HepG2 (cell line): ENCODE measurements at places on chromosomes 11 and 22.

DNA sequence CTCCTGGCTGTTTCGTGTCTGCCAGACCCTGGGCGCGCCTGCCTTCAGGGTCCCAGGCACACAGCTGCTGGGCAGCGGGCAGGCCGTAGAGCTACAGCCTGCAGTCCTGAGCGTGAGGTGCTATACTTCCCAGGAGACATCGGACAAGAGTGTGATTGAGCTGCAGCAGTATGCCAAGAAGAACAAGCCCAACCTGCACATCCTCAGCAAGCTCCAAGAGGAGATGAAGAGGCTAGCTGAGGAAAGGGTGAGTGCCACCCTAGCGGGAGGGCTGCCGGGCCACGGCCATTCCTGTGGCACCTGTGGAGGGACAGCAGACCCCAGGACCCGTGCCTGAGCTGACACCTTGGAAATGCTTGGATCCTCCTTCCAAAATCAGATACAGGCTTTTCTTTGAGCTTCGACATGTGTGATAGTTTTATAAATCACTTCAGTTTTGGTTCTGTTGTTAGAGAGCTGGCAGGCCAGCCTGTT, 7.1 kb upstream of the RANBP1 start:
- DNase-seq, result no peak

- DNase-seq, result peak; percentile 25
Observed at GRCh38 chr11:6505577-6506240, 8.6 kb downstream of the DNHD1 start.

DNA sequence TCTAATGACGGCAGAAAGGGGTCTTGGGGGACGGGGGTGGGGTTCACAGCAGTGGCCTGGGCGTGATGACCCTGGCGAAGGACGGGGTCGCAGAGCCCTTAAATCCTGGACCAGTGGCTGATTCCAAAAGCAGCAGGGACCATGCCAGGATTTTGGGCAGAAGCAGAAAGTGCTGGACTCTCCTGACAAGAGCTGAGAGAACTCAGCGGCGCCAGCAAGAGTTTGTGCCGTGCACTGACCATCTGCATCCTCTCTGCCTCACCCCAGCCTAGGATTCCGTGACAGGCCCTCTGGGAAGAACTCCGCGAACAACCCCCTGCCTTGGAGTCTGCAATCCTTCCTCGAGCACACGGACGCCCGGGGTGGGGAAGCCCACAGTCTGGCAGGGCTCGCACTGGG, 644 bp upstream of the NDUFV1 start:
- DNase-seq, result no peak

DNA sequence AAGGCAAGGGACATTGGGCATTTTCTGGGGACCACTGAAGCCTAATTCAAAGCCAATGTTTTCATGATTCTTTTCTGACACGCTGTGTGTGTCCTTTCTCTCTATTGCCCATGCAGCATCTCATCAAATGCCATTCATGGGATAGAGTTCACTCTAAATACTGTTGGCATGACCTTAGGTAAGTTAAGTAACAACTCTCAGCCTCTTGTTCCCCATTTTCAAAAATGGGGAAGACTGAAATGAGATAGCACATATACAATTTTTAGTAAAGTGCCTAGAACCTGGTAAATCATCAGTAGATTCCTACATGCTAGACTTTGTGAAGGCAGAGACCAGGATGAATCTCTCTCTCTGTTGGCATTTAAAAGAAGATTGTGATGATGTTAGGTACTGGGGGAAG, 12.7 kb upstream of the OR52K2 start:
- no peak for DNase-seq

DNA sequence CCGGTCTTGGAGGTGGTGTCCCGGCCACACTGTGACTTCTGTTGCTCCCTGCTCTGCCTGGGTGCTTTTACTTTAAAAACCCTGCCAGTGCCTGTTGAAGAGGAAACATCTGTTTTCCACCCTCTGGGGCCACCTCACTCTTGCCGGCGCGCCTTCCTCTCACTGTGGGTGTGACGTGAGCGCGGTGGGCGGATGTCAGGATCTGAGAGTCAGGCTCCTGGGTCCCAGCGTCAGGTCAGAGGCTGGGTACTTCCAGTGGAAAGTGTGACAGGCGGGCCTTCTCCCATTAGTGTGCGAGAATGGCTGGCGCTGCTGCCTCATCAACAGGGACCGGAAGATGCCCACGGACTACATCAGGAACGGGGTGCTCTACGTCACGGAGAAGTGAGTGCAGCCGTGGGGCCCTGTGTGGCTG, 54.2 kb downstream of the GRAMD4 start:
- no peak for DNase-seq

DNA sequence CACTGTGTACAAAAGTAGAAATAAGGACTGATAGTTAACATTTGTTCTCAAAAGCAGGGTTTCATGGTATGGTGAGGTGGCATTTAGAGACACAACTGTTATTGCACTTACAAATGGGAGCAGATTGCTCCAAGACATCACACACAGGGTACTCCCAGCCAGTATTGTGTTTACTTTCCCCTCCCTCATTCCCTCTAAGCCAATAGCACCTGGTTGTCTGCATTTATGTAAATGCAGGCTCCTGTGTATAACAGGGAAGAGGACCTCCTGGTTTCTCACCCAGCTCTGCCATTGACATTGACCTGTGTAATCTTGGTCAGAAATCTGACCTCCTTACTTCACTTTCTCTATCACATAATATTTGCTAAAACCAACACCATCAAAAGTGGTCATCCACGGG, 154.4 kb downstream of the NAV2 start:
- DNase-seq, result no peak

DNA sequence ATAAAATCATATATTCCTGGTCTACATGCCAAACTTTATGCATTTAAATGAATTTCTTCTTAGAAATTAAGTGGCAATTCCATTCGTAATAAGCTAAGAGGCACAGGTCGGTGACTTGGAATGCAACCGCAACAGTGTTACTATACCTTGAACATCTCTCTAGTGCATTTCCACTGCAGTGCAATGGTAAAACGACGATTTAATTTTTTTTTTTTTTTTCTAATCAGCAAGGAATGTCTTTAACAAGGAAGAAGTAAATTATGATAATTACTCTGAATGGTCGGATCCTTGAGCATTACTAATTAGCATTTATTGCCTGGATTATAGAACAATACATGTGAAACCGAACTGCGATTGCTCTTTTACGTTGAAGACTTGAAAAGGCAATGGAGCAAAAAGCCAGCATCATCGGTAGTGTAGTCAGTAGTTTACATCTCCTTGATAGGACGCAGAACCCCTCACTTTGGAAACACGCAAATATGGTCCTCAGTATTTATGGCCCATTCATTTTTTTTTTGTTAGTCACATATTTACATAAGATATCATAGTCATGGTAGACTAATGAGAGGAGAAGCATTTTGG, 20.2 kb downstream of the BLID start:
- DNase-seq, result no peak

DNA sequence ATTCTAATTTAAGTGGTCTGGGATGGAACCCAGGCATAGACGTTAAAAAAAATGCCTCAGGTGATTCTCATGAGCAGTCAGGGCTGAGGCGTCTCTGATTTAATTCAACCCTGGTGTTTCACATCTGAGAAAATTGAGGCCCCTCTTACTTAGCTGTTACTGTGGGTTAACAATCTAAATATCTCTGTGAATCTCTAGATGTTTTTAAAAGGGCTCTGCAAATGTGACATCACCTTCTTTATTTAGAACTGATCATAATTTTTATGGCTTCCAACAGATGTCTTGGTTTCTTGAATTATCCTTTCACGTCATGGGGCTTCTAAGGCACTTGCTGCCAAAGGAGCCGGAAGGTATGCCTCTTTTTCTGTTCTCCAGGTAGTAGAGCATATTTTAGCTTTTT, 76.1 kb upstream of the LIN7C start:
- no peak for DNase-seq

DNA sequence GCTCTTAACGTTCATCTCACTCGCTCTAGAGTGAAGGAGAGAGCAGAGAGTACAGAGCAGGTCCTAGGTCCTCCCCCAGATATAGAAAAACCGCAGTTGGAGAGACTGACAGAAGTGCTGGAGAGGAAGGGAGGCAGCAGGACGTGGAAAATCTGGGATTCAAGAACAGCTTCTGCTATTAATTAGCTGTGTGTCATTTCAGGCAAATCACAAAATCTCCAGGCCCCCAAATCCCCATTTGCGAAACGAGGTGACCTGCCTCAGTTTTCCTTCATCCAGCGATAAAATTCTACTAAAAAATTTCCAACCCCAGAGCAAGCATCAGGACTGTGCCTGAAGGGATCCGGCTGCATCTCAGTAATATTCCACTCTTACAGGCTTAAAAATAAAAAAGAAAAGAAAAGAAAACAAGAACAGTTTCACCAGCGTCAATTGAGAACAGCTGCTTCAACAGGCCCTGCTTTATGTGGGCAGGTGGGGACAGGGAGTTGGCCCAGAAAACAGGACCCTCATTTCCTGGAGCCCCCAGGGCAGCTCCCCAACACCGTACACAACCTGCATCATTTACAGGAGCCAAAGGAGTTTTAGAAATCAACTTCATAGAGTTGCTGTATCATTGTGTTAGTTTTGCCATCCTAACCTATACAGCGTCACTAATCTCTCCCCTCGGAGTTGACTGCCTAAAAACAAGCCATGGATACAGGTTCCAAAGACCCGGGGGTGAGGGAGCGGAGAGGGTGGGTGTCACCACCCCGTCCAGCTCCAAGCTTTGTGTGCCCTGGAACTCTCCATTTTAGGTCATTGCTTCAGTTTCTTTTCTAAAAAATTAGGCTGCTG, 2.3 kb upstream of the MALAT1 start:
- DNase-seq, result no peak

DNA sequence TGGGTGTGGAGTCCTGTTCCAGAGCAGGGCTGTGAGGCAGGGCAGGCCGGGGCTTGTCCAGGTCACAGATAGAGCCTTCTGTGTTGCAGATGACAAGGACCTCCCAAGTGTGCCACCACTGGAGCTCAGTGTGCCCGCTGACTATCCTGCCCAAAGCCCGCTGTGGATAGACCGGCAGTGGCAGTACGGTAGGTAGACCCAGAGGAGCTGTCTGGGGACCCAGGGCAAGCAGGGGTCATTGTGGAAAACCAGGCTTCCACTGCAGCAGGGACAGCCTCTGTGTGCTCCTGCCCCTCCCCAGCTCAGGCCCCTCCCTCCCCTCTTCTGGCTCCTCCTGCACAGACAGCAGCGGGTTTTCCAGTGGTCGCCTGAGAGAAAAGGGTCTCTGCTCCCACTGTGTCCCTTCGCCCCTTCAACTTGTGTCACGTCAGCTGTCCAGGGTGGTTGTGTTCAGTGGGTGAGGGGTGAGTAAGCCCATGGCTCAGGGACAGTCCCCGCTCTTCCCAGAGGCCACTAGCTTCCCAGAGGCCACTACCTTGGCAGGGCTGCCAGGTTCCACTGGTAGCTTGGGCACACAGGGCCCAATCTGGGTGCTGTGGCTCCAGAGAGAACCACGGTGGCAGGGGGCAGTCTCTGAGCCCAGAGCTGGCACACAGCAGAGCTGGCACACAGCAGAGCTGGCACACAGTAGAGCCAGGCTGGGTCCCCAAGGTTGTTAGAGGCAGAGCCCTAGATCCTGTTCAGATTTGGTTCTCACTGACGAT, 78.4 kb downstream of the MED15 start:
- no peak for DNase-seq

GRCh38 chr11:23097891-23098290, 237.6 kb upstream of the CCDC179 start:
- DNase-seq, result no peak

DNA sequence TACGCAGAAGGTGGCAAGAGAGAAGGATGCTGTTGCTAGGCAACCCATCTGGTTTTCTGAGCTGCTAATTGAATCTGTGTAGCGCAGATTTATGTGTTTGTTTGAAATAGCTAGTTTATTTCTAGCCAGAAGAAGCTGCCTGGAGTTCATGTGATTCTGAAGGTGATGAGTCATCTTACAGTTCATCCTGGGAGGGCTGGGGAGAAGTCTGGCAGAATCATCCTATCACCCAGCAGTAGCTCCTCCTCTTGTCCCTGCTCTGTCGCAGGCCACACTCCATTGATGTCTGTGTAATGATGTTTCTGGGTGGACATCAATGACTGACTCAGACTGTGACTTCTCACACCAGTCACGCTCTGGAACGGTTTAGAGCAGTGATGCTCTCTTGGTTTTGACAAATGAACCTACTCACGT, 4.8 kb upstream of the FBXO7 start:
- DNase-seq, result no peak

GRCh38 chr22:17878941-17879340, 104.7 kb upstream of the BID start:
- DNase-seq, result no peak

GRCh38 chr11:120749395-120749794, 237.8 kb downstream of the GRIK4 start:
- no peak for DNase-seq

DNA sequence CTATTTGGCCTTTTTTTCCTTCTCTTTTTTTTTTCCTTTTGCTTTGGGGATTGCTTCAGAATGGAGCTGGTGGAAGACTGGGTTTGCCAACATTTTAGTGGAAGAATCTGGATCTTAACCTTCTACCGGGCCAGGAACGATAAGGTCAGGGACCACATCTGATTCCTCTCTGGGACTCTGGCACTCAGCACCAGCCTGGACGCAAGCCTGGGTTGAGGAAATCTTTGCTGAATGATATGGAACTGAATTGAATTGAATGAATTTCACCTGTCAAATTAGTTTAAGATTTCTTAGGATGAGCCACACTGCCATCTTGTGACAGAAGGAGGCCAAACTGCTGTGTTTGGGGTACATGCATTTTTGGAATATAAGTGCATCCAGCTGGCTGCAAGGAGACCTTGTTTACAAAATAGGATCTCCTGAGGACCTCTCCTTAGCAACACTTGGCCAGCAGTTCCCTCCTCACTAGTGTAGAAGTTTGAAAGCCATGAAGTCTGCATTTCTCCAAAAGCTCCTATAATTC, 30.4 kb downstream of the TPBGL start:
- no peak for DNase-seq

- DNase-seq, result no peak
Observed at GRCh38 chr11:66363805-66364535, 7.6 kb downstream of the SLC29A2 start.

- peak; percentile 76 for DNase-seq
Observed at GRCh38 chr22:46936378-46936903, 174.0 kb downstream of the TBC1D22A start.

DNA sequence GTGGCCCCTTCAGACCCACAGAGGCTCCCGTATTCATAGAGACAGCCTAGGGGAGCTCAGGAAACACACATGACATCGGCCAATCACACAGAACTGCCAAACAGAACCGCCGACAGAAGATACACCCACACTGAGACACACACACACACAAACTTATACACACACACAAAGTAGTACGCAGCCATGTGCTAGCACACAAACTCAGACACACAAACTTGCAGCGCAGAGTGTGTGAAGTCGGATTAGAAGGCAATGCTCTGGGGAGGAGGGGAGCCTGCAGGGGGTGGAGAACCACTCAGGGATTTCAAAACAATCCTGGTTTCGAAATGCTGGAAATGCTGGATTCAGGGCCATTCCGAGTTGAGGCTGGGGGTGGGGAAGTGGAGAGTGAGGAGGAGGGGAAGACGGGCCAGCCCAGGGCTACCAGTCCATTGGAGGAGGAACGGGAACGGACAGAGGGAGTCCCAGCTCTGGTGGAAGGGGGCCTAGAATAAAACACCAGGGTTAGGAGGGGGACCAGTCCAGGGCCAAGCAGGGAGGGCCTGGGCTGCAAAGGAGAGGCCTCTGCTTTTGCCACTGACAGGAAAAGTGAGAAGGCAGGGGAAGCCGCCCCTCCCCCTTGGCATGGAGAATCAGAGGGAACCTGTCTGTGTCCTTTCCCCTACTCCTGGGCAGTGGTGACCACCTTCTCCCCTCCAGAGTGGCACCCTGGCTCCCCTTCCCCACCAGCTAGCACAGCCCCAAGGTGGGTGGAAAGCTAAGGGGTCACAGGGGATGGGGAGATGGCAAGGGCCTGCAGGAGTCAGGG, 4.4 kb downstream of the BCL9L start:
- peak; percentile 94 for DNase-seq

- DNase-seq, result no peak
Observed at GRCh38 chr11:113628912-113629311, 77.2 kb downstream of the TMPRSS5 start.
